Activated naive CD8-positive, alpha-beta T cell treated with anti-CD3 and anti-CD28 coated beads for 36 hours (primary cell): ENCODE measurements at places on chromosomes 6 and 20. TPM values are rescaled to one million over a fixed set of nuclear protein-coding genes. Genes with fewer than 3 reads are reported as not detected.

UST gene
- total RNA-seq: 0.89 TPM

PBOV1 gene
- not detected for total RNA-seq

DNA sequence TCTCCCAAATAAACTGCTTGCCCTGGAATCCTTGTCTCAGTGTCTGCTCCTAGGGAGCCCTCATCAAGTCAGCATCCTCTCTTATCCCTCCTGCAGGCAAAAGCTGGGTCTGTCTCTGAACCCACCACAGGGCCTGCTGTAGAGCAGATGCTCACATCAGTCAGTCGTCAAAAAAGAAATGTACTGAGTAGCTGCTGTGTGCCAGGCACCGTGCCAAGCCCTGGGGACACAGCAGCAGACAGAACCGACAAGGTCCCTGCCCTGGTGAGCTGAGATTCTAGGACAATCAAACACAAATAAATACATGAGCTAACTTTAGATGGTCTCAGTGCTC, 68.5 kb downstream of the EYA2 start:
- H3K27me3 ChIP-seq: peaks cover 7% of the 10 kb centered on the region
- no peaks in the 10 kb centered on the region for H3K36me3 ChIP-seq
- H3K4me1 ChIP-seq: no peaks in the 10 kb centered on the region

DNA sequence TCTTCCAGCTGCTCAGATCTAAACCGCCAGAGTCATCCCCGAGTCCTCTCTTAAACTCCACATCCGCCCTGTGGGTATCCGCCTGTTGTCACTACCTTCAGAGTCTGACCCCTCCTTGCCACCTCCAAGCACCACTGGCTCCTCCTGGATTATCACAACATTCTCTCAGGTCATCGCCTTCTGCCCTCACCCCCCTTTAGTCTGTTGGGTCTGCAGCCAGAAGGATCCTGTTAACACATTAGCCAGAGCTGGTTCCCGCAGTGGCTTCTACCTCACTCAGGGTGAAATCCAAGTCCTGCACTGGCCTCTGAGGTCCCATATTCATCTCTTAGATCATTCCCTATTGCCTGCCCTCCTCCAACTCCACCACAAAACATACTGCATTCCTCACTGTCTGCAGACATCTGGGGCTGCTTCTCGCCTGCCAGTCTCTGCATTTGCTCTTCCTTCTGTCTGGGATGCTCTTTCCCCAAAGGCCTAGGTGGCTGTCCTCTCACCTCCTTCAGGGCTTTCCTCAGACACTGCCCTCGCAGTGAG, 34.1 kb downstream of the TNXB start:
- H3K4me1 ChIP-seq: no peaks in the 10 kb centered on the region
- H3K36me3 ChIP-seq: no peaks in the 10 kb centered on the region
- DNase-seq: no peak
- H3K27me3 ChIP-seq: no peaks in the 10 kb centered on the region

FAM209A gene
- total RNA-seq: 0.24 TPM

ABHD12 gene
- 18.1 TPM for total RNA-seq

STXBP5 gene
- 11.9 TPM for total RNA-seq

CFAP61 gene
- total RNA-seq: not detected

KHDC1L gene
- total RNA-seq: not detected

ANKRD66 gene
- not detected for total RNA-seq

MMP24 gene
- not detected for total RNA-seq

GRCh38 chr20:11777387-11778205, 140.1 kb upstream of the BTBD3 start:
- H3K36me3 ChIP-seq: no peaks in the 10 kb centered on the region
- H3K27me3 ChIP-seq: no peaks in the 10 kb centered on the region
- no peak overlapping the region for H3K27ac ChIP-seq
- H3K4me1 ChIP-seq: no peaks in the 10 kb centered on the region
- no peak overlapping the region for H3K4me3 ChIP-seq

SPATS1 gene
- not detected for total RNA-seq

DNA sequence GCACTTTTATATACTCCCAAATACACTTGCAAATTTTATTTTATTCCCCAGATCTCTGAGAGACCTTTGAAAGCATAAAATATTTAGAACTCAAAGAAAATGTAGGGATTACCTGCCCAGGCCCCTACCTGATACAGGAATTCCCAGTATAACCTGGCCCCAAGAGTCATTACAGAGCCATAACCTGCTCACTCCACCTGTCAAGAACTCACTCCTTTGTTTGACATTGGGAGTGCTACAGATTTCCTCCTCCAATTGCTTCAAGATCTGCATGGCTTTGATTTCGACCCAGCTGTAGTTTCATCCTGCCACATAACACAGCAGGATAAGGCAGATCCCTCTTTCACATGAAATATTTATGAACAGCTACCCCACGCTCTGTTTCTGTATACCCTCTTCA, 96.1 kb upstream of the SLC2A12 start:
- no peaks in the 10 kb centered on the region for H3K4me1 ChIP-seq
- H3K4me3 ChIP-seq: no peak overlapping the region
- no peaks in the 10 kb centered on the region for H3K36me3 ChIP-seq

TBX18 gene
- total RNA-seq: not detected
